ENCODE measurements at places on chromosomes 4 and X.

DNA sequence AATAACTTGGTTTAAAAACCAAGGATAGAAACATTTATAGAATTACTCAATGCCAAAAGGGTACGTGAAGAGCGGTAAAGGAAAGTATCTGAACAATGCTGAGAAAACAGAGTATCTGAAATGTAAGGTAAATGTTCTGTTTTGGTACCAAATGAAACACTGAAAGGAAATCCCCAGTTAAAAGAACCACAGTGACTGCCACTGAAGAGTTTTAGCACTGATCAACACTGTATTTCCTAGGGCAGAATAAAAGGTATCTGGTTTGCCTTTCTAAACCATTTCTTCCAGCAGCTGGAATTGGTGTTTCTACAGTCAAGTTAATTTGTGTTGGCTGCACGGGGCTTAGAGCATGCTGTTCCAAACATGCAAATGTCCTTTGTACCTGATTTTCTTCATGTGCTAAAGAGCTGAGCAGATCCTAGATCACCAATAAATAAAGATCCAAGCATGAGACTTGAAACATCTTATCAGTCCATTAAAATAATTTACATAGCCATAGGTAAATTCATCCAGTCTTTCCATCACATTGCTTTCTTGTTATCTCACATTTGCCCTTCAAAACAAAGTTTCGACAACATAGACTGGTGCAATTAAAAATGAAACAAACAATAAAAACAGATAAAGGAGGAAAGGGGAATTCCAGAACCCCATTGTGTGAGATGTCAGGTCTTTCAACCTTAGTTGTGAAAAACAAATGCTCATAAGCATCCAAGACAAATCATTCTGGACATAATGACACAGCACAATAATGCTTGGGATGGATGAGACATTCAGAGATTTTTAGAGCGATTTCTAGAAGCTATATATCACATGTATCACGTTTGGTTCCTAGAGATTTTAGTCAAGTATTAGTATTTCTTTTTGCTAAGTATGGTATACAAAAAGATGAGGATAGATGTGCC lies 38.6 kb downstream of the MFAP3L start:
- DNase-seq: no peak

DNA sequence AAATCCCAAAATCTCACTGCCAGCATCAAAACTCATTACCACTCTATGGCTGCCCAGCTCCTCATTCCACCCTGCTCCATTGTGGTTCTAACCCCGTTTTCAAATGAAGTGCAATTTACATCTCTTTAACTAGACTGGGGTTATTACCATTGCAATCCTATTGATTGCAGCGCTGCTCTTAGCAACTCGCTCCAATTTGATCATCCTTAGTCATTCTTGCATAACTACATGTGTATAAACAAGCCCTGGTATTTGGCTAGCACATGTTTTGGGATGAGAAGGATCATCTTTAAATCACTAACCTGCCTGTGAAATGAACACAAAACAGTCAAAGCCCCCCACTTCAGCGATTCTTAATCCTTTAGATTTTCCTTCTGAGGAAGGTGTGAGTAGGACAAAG lies 340.1 kb upstream of the PPARGC1A start:
- no peak for DNase-seq

DNA sequence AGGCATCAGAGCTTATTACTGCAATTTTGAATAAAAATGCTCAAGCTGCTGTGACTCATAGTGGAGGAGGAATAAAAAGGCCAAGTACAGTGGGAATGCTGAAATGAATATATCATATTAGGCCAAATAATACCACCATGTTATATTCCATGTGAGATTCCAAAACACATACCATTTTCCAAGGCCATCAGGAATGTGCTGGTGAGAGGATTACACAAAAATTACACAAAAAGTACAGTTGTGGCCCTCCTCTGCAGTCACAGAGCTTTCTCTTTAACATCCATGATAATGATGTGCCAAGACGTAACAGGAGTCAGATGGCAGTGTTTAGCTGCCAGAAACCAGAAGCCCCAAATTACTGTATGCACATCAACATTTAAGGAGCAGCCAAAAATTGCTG lies 153.5 kb downstream of the PCDH18 start:
- no peak for DNase-seq

DNA sequence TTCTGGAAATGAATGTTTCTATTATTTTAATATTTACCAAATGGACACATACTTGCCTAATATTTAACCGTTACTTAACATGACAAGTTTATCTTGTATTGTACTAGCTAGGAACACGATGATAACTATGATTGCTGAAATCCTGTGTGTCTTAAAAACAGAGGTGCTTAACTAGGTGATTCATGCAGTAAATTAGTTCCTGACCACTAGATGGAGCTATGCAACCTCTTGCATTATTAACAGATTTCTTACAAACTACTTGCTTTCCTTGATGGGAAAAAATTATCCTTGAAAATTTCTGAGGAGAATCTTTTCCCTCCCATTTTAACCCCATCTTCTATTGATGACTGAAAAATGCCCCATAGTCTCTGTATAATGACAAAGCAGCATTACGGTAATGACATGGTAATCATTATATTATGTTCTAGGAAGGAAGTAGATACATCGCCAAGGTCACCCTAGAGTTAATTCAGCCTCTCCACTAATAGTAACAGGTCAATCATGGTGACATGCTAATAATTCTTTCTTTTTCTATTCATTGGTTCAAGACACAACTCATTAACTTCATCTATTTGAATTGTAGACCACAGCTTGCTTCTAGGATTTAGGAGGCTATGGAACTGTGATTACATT lies 844.2 kb downstream of the RAPGEF2 start:
- no peak for DNase-seq

DNA sequence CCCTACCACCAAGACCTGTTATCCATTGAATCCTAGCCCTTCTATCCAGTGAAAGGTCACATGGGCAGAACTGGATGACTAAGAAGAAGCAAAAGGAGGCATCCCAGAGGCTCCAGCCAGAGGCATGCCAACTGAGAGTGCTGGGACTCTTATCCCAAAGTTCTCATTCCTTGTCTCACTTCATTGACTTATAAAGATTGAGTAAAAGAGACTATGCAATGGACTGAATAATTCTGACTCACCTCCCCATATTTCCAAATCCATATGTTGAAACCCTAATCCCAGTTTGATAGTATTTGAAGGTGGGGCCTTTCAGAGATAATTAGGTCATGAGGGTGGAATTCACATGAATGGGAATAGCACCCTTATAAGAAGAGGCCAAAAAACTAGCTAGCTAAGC lies 131.4 kb downstream of the COL25A1 start:
- DNase-seq: no peak

DNA sequence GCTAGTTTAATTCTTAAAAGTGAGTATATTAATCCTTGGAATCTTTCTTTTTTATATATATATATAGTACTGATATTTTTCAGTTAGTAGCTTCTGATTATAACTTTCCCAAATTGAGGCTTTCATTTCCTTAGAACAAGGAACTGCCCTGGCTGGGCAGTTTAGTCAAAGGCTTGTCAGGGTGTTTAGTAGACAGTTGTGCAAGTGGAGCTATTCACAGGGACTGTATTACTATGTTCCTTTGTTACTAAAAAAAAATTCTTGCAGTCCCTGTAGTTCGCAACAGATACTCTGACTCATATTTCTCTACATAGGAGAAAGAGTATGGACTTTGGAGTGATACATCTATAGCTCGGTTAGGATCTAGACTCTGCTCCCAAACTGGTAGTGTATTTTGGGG lies 20.8 kb downstream of the USO1 start:
- no peak for DNase-seq

GRCh38 chr4:176014583-176015108 lies 51.0 kb upstream of the WDR17 start:
- DNase-seq: no peak

DNA sequence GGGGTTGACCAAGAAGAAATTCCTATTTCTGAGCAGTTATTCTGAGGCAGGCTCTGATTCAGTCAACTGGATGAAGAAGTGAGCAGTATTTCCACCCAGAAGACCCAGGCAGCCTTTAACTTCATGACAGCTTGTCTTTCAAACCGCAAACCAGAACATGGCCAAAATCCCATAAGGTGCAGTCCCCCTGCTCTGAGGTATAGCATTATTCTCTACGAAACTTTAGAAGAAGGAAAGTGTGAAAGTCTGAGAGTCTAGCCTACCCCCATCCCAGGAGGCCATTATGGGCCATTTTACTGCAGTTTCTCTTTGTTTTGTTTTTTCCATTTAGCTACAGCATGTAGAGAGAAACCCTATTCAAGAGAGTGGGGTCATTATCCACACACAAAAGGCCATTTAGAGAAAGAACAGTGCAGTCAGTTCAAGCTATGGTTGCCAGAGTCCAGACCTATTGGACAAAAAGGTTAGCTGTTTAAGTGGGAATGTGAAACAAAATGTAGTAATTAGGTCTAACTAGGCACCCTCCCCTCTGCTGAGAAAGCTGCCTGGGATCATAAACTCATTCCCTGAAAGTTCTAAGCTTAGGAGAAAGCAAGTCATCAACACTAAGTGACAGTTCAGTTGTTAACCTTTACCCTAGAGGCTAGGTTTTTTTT lies 52.1 kb upstream of the RASGEF1B start:
- no peak for DNase-seq

DNA sequence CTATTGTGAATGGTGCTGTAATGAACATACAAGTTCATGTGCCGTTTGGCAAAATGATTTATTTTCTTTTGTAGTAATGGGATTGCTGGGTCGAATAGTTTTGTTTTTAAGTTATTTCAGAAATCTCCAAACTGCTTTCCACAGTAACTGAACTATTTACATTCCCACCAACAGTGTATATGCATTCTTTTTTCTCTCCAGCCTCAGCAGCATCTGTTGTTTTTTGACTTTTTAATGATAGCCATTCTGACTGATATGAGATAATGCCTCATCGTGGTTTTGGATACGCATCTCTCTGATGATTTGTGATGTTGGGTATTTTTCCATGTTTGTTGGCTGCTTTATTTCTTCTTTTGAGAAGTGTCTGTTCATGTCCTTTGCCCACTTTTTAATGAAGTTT lies 246.3 kb upstream of the ADGRL3 start:
- no peak for DNase-seq

DNA sequence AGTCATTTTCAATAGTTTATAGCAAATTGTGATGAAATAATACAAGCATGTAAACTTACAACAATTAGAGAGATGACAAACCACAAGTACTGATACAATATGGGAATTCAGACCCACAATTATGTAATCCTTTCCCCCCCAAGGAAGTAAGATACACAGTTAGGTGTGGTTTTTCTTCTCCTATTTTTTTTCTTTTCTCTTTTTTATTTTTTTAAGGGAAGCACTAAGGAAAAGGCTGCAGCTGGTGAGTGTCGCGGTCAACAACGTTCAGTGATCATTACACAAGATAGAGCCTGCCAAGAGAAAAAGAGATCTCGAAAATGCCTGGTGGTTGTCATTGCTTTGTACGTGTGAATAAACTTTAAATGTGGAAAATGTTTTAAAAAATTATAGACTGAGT lies 9.8 kb downstream of the NDNF start:
- DNase-seq: no peak

DNA sequence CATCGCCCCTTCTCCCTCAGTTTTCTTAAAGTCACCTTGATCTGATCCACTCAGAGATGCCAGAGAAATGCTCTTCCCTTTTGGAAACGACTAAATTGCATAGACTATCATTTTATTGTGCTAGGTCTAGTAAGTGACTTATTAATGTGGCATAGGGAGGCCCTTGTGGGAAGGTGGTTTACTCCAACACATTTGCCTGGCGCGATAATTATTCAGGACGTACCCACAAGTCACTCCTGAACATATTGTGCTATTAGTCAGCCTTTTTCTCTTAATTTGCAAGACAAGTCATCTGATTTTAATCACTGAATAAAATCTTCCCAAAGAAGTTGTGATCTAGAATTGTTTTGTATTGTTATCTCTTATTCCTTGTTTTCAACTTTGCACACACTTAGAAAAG lies 7.6 kb downstream of the ENPEP start:
- DNase-seq: no peak

DNA sequence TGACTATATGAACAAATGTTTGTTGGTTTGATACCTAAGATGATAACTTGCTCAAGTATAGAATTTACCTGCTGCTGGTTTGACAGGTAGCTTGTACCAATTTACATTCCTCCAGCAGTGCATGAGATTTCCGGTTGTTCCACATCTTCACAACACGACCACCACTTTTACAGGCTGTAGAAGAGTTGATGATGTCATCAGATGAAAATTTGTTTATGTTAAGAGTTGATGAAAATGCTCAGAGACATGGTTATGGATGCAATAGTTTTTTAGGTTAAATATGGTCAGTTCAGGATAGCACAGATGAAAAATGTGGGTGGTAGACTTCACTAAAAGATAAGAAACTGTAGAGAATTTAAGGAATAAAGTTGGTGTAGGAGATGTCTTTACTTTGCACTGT lies 468.3 kb downstream of the PCDH18 start:
- DNase-seq: no peak

DNA sequence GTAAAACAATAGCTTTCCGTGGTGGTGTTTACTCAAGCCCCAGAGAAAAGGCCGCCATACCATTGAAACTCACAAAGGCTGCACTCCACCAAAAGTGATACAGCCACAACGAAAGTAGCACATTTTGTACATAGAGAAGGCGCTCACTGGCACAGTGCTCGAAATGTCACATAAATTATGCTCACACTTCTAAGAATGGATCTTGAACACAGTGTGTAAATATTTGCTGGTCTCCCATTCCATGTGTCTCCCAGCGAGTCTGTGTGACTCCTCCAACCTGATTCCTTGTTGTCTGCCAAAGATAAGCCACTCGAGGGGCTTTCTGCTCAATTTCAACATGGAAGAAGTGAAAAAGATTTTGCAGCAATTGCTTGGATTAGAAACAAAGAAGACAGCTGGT lies 234.0 kb upstream of the VCX3A start:
- no peak for DNase-seq
